ENCODE measurements at places on chromosomes 2 and 18. TPM values are rescaled to one million over a fixed set of nuclear protein-coding genes. Genes with fewer than 3 reads are reported as not detected.

DNA sequence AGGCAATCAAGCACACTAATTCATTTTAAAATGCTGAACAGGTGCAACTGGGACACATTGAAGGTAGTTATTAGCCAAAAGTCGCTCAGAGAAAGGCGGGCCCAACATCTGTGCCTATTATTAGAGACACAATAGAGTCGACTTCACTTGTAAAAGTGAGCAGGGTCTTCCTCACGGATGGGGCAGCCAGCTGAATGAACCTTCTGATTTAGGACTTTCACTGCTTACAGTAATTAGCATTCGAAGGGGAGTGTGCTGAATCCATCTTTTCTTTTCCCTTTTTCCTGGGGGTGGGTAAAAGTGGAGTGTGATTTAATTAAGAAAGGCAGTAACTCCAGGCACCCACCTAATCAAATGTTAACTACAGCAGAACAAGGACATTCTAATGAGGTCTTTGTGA, 677.7 kb downstream of the DCDC2C start:
- no peak overlapping the region for H3K4me3 ChIP-seq
- no peak overlapping the region for H3K27ac ChIP-seq
- H3K27me3 ChIP-seq = no peaks in the 10 kb centered on the region
- no peak for DNase-seq

GRCh38 chr2:102366406-102367112, 11.0 kb downstream of the IL18R1 start:
- DNase-seq = no peak
- no peaks in the 10 kb centered on the region for H3K27me3 ChIP-seq
- H3K27ac ChIP-seq = no peak overlapping the region
- no peaks in the 10 kb centered on the region for H3K36me3 ChIP-seq
- no peak overlapping the region for H3K4me3 ChIP-seq

DNA sequence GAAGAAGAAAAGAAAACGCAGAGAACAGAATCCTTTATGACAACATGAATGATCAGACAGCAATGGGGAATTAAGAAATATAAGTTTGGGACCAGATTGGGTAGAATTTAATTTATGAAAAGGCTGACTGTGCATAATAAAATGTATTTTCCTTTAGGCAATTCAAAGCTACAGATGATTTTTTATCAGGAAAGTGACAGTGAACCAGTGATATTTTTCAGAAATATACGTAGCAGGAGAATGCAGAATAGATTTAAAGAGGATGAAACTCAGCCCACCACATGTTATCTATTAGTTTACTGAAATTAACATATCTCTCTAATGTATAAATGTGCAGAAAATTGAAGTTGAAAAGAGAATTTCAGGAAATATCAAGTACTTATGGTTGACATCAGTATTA, 110.0 kb downstream of the SCN2A start:
- DNase-seq = no peak
- H3K27me3 ChIP-seq = no peaks in the 10 kb centered on the region
- H3K4me3 ChIP-seq = no peak overlapping the region
- no peaks in the 10 kb centered on the region for H3K4me1 ChIP-seq

DNA sequence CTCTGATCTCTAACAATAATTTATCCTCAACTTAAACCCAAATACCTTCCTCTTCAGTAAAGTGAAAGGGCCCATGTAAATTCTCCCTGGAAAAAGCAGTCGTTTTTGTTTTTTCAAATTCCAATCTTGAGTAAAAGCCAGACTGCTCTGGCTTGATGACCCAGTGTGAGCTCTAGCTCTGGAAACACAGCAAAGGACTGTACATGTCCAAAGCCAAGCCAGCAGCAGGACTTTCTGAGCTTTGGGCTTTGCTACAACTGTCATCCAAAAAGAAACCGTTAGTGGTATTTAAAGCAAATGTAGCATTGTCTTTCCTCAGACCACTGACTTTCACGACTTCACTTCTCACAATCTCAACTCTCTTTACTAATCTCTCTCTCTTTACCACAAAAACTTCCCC, 25.4 kb downstream of the SH3YL1 start:
- H3K4me1 ChIP-seq = no peaks in the 10 kb centered on the region
- DNase-seq = no peak
- no peak overlapping the region for H3K4me3 ChIP-seq
- H3K27ac ChIP-seq = no peak overlapping the region
- no peaks in the 10 kb centered on the region for H3K27me3 ChIP-seq

DNA sequence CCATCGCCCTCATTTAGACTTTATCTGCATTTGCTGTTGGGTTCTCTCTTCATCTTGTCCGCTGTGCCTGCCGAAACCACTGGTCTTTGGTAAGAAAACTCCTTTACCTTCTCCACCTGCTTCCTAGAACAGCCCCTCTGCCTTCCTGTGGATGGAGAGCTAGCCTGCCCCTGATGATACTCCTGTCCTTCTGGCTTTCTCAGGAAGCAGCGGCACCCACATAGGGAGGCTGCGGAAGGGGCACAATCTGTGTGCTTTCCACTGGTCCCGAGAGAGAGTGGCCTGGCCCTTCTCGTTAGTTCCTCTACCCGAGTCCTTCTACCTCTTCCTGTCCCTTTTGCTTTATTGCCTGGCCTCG, 80.3 kb upstream of the RBM44 start:
- H3K27me3 ChIP-seq = no peaks in the 10 kb centered on the region
- no peak overlapping the region for H3K4me3 ChIP-seq
- peaks cover 4% of the 10 kb centered on the region for H3K36me3 ChIP-seq
- no peak overlapping the region for H3K27ac ChIP-seq
- peaks cover 39% of the 10 kb centered on the region for H3K4me1 ChIP-seq

DNA sequence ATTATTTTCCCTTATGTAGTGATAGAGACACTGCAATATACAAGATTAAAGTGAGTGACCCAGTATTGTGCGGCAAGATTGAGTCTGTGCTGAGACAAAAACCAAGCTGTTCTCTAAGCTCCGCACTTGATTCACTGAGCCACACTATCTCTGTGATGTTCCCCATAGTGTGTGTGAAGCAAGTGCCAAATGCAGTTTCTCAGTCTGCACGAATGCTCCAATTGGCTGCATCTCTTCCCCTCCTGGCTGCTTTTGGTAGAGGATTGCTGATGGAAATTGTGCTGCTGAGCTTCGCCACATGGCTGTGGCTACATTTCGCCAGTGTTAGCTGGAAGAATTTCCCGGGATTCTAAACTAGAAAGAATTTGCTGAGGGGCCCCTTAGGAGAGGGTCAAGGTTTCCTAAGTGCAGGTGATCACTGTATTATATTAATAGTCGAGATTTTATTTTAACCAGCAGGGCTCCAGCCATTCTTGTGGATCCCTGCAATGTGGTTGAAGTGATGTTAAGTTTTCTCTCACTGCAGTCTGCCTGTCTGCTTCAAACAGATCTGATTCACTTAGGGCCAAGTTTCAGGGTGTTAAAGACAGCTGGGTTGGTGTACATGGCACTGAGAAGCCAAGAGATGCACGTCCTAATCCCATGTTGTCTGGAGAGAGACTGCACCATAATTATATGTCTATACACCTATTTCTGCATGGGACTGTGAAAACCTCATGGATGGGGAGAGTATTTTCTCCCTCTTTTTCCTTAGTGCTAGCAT, 317.2 kb downstream of the DCC start:
- DNase-seq = no peak
- H3K27me3 ChIP-seq = no peaks in the 10 kb centered on the region
- H3K36me3 ChIP-seq = no peaks in the 10 kb centered on the region
- H3K4me3 ChIP-seq = no peak overlapping the region

DNA sequence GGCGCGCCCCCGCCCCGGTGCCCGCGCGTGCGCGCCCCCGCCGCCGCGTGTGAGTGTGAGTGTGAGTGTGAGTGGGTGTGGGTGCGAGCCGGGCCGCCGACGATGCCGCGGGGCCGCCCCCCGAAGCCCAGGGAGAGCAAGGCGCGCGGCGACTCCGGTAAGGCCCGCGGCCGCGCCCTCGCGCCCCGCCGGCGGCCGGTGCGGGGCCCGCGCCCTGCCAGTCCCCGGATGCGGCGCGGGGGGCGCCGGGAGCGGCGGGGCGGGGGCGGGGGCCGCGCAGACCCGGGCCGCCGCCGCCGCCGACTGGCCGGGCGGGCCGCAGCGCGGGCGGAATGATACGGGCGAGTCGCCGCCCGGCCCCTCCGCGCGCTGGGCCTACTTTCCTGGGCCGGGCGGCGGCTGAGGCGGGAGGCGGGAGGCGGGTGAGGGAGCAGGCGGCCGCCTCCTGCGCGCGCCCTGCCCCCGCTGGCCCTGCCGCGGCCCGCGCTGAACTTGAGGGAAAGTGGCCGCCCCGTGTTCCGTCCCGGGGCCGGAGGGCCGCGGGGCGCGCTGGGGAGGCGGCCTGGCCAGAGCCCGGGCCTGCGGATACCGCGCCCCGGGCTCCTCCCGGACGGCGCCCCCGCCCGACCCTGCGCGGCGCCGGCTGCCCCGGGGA, at the start of gene ZNF236:
Gene ZNF236, plus strand, starts transcription at position 52 of the 655 bp plus-strand sequence. Its CDS starts 51 bp downstream, at position 103.
- peaks cover 11% of the 10 kb centered on the region for H3K4me1 ChIP-seq
- peak; percentile 89 for DNase-seq
- H3K27me3 ChIP-seq = no peaks in the 10 kb centered on the region

- no peak for DNase-seq
- H3K27me3 ChIP-seq = no peaks in the 10 kb centered on the region
- no peaks in the 10 kb centered on the region for H3K36me3 ChIP-seq
- no peaks in the 10 kb centered on the region for H3K4me1 ChIP-seq
These were observed 88.5 kb downstream of the VAPA start for GRCh38 chr18:10002280-10002679.

GRCh38 chr2:174574657-174575056, 22.9 kb downstream of the WIPF1 start:
- H3K36me3 ChIP-seq = peaks cover 42% of the 10 kb centered on the region
- peaks cover 6% of the 10 kb centered on the region for H3K4me1 ChIP-seq
- no peaks in the 10 kb centered on the region for H3K27me3 ChIP-seq
- DNase-seq = no peak
- no peak overlapping the region for H3K27ac ChIP-seq

DNA sequence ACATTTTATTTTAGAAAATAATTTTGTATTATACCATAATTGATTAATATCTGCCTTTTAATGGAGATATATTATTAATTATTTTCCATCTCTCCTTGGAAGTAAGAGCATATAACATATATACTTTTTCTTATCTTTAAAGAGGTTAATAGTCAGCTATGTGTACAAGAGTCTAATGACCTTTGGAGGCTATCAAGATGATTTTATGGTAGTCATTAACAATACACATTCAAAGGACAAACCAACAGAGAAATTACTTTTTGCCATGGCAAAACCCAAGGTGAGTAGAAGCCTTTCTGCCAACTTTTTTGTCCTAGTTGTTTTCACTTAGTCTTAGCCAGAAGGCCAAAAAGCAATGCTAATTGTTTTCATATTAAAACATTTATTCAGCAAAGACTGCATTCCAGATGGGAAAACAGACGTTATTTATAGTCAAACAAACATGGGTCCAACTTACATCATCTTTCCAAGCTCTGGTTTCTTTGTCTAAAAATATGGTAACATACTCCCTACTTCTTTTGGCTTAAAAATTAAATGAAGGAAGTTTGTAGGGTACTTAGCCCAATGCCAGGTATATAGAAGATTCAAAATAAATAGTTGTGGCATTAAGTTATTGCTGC, 9.6 kb upstream of the DYNC2LI1 start:
- H3K4me3 ChIP-seq = no peak overlapping the region
- H3K36me3 ChIP-seq = no peaks in the 10 kb centered on the region
- no peak overlapping the region for H3K27ac ChIP-seq
- H3K4me1 ChIP-seq = peaks cover 15% of the 10 kb centered on the region
- no peaks in the 10 kb centered on the region for H3K27me3 ChIP-seq

GRCh38 chr2:230828272-230828961, 36.3 kb upstream of the ITM2C start:
- peak overlapping the region; percentile 59 for H3K4me3 ChIP-seq
- H3K27me3 ChIP-seq = peaks cover 34% of the 10 kb centered on the region
- no peak overlapping the region for H3K27ac ChIP-seq
- peak; percentile 18 for DNase-seq

HOXD4 gene
- 7.8 TPM for total RNA-seq

SYT4 gene
- not detected for total RNA-seq

DUSP19 gene
- 2.3 TPM for total RNA-seq

ATOH8 gene
- total RNA-seq = 50.1 TPM

RBKS gene
- total RNA-seq = 2.8 TPM
